RPMI7951 (cell line): ENCODE measurements at places on chromosomes 12 and 14.

DNA sequence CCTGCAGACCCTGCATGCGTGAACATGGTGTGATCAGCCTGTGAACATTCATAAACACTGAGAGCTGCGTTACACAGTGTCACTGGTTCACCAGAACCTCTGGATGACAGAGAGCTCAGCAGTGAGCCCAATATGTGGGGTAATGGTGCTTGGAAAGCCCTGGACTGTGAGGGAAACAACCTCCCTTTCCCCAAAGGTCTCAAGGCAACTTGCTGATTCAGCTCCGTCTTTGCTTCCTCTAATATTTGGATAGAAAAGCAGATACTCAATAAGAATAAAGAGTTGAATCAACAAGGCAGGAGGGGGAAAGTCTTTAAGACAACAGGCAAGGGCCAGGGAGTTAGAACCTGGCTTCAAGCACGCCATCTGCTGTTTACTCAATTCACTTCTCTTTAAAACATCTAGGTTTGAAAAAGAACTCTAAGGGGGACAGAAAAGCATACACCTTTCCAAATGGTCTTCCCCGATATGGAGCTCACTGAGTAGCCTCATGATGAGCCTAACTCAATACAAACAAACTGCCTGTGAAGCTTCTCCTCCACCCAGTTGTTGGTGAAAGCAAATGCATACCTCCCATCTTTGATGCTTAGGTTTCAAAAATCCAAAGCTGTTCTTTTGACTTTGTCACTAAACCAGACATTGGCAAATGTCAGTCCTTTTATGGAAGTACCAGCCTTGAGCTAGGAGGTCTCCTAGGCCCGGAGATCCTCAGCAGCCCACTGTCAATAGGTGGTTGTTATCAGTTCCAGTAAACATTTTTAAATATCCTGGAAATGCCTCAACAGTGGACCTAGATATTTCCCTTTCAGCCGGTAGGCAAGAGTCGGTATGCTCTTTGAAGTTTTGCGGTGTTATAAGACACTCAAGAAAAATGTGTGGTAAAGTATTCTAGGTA lies 76.1 kb downstream of the SAMD4A start:
- peak; percentile 30 for DNase-seq

DNA sequence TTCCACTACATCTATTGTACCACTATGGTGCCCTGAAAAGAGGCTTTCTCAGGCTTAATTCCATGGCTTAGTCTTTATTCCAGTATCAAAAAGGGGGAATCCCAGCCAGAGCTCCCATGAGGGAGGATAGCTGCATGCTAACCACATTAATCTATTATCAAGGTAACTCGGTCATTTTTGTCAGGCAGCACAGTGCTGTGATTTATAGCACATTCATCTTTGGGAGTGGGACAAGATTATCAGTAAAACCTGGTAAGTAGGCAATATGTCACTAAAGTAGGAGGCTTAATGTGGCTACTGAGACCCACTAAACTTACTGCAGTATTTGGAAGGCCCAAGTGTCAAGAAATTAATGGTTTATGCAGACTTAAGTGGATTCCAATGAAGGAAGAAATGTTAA lies 58.9 kb downstream of the DAD1 start:
- no peak for DNase-seq

DNA sequence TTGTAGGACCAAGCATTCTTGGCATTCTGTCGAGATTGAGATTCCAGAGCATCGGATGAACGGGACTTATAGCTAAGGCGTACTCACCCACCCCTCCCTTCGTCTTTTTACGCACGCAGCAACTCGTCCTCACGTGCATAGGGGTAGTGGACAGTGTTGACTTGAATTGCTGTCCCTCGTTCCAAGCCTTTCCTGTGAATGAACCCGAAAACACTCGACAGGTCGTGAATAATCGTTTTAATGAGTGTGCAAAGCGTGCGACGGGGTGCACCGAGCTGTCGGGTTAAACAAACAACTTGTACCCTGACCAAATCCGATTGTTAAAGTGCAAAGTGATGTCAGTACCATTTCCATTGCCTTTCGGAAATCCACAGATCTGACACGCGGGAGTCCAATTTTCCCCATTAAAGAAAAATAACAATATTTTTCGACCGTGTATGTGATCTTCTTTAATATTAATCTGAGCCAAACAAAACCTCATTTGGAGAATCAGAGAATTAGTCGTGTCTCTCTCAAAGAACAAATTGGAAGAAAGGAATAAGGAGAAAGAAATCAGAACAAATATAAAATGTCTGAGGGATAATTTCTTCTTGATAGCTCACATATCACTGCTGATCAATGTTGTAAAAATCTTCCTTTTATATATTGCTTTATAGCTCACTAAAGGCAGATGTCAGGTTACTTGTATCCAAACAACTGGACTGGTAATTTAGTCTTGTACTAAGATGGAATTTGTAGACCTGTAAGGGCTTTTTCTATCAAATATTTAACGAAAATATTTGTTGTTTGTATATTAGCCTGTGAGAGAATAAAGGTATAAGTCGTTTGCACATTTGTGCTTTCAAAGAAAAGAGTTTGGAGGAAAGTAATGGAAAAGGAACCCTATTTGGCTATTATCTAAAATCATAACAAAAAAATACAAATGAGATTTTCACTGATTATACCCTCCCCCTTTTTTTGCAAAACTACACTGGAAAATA lies 11.8 kb downstream of the FOXG1 start:
- DNase-seq: no peak

GRCh38 chr12:56029166-56029519 lies 8.3 kb downstream of the IKZF4 start:
- DNase-seq: peak; percentile 8

DNA sequence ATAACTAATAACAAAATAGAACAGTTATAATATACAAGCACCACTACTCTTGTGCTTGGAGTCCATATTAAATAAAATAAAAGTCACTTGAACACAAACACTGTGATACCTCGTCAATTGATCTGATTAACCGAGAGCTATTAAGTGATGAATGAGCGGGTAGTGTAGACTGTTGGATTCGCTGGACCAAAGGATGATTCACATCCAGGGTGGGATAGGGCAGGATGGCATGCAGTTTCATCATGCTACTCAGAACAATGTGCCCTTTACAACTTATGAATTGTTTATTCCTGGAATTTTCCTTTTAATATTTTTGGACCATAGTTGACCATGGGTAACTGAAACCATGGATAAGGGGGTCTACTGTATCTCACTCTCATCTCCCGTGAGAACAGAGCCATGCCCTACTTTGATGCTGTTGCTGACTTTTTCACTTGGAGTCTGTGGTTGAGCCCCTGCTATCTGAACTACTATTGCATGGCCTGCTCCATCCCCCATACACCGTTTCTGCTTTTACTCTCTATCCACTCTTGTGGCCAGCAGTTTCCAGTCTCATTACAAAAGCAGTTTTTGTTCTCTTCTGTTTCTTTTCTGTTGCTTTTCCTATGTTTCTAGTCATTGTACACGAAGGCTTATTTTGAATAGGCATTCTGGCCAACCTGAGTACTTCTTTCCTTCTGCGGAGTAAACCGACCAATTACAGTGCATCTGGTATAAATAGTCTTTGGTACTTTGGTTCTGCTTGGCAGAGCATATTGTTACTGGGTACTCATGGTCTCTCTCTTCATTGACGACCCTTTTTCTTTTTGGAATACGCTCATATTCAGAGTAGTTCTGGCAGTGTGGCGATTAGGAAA lies 12.2 kb downstream of the TMTC2 start:
- DNase-seq: peak; percentile 51

- DNase-seq: no peak
These were observed 3.1 kb downstream of the CACNA2D4 start for GRCh38 chr12:1915082-1915968.

- no peak for DNase-seq
These were observed 217.0 kb downstream of the SLC25A21 start for GRCh38 chr14:36955376-36955775.
